Activated CD4-positive, alpha-beta T cell treated with anti-CD3 and anti-CD28 coated beads for 36 hours (primary cell): ENCODE measurements at places on chromosomes 16 and 17. TPM values are rescaled to one million over a fixed set of nuclear protein-coding genes. Genes with fewer than 3 reads are reported as not detected.
A peak's percentile ranks its signal among the peaks of the same experiment; 100 is the strongest.

DNA sequence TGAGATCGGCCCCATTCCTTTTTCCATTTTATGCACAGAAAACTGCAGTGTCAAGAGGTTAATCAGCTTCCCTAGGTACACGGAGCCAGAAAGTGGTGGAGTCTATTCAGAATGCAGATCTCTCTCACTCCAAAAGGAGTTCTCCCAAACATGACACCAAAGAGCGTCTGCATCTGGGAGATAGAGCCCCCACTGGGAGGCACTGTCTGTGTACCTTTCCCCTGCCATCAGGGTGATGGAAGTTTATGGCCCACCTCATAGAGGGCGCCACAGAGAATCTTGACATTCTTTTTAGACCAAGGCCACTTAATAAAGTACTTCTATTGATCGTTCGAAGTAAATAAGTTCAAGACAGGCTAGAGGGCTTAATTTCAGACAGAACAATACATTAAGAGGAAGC lies 493.7 kb upstream of the ERCC4 start:
- H3K4me3 ChIP-seq = no peak overlapping the region
- no peaks in the 10 kb centered on the region for H3K4me1 ChIP-seq
- DNase-seq = peak; percentile 8
- no peaks in the 10 kb centered on the region for H3K36me3 ChIP-seq
- H3K27me3 ChIP-seq = no peaks in the 10 kb centered on the region
- no peak overlapping the region for H3K27ac ChIP-seq

DNA sequence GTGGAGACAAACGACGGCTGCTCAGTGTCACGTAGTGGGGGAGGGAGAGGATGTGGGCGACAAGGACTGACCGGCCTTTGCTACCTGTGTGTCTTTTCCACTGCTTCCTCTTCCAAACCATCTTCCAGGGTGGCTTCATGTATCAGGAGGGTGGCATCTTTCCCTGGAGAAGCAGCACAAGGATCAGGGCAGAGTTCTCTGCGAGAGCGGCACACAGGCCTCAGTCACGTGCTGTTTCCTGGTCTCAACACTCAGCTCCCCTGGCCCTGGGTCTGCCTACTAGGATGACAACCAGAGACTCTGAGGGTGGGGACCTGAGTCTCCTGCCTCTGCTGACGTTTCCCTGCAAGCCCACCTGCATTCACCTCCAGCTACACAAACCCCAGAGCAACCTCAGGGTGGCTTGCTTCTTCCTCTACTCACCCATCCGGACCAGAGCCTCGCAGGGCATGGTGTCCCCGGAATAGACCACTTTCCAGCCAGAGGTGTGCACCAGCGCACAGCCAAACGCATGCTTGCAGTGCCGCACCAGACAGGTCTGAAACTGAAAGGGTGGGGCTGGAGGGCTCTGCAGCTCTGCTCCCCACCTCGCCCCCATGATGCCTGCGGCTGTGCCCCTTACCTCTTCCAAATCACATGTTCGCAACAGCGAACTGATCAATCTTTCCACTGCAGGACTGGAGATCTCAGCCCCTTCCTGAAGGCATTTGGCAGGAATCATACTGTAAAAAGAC lies 23.3 kb downstream of the ELAC2 start:
- no peak for DNase-seq
- H3K4me3 ChIP-seq = no peak overlapping the region
- no peaks in the 10 kb centered on the region for H3K4me1 ChIP-seq
- no peaks in the 10 kb centered on the region for H3K27me3 ChIP-seq
- peaks cover 62% of the 10 kb centered on the region for H3K36me3 ChIP-seq
- no peak overlapping the region for H3K27ac ChIP-seq

- H3K27ac ChIP-seq = no peak overlapping the region
- H3K4me1 ChIP-seq = no peaks in the 10 kb centered on the region
- no peaks in the 10 kb centered on the region for H3K27me3 ChIP-seq
- DNase-seq = no peak
Measured at GRCh38 chr17:19017804-19018599, 13.4 kb upstream of the FAM83G start.

GRCh38 chr17:9035249-9035648 lies 13.9 kb downstream of the NTN1 start:
- H3K27ac ChIP-seq = no peak overlapping the region
- peaks cover 4% of the 10 kb centered on the region for H3K27me3 ChIP-seq

- H3K4me1 ChIP-seq = peaks cover 22% of the 10 kb centered on the region
- no peaks in the 10 kb centered on the region for H3K27me3 ChIP-seq
- H3K4me3 ChIP-seq = no peak overlapping the region
- no peak overlapping the region for H3K27ac ChIP-seq
- no peak for DNase-seq
- peaks cover 50% of the 10 kb centered on the region for H3K36me3 ChIP-seq
Measured at GRCh38 chr17:82195675-82196672, 16.7 kb downstream of the CCDC57 start.

The FADS6 gene
- not detected for total RNA-seq

The WNT9B gene
- total RNA-seq = not detected

The TMED6 gene
- 1.2 TPM for total RNA-seq

GRCh38 chr16:11980136-11980844 lies 3.8 kb downstream of the SNX29 start:
- H3K27ac ChIP-seq = no peak overlapping the region
- no peaks in the 10 kb centered on the region for H3K27me3 ChIP-seq
- no peak overlapping the region for H3K4me3 ChIP-seq
- peaks cover 38% of the 10 kb centered on the region for H3K4me1 ChIP-seq
- no peak for DNase-seq

- no peaks in the 10 kb centered on the region for H3K4me1 ChIP-seq
- no peak for DNase-seq
Measured at GRCh38 chr17:57679906-57680695, 65.0 kb downstream of the CCDC182 start.

The DPEP3 gene
- not detected for total RNA-seq

DNA sequence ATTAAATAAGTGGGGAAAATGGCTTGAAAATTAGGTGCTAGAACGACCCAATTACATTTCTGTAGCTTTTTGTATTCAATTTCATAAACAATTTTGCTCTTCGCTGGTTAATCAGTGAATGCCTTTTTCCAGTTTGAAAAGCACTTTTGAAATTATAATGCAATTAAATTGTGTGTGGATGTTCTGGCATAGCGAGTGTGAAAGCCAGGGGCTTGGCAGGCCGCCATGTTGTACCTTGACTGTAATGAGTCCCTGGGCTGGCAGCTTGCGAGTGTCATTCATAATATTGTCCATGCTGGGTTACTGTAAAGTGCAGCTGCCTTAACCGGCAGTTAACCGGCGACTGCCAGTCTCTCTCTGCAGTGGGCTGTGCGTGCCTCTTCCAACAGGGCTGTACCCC lies 177.8 kb downstream of the CCDC182 start:
- no peaks in the 10 kb centered on the region for H3K4me1 ChIP-seq
- no peak overlapping the region for H3K4me3 ChIP-seq
- DNase-seq = no peak
- H3K27ac ChIP-seq = no peak overlapping the region
- no peaks in the 10 kb centered on the region for H3K27me3 ChIP-seq
- peaks cover 2% of the 10 kb centered on the region for H3K36me3 ChIP-seq

DNA sequence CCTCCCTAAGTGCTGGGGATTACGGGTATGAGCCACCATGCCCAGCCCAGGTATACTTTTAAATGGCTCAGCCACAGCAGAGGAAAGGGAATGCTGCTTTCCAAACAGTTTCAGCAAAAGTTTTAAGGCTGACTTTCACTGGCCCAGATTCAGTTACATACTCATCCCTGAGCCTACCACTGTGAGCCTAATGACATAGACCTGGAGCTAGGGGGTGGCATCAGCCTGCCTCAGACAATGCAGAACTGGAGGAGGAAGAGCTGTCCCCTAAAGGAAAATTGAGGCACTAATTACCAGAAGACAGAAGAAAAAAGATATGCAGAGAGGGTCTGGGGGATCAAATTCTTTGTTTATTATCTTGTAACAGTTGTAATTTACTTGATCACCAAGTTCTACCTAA lies 43.9 kb downstream of the HS3ST4 start:
- peaks cover 10% of the 10 kb centered on the region for H3K27me3 ChIP-seq
- H3K36me3 ChIP-seq = no peaks in the 10 kb centered on the region
- H3K27ac ChIP-seq = no peak overlapping the region
- no peaks in the 10 kb centered on the region for H3K4me1 ChIP-seq

The CRISPLD2 gene
- 0.05 TPM for total RNA-seq

The CPNE7 gene
- 17.3 TPM for total RNA-seq

The OR1F1 gene
- not detected for total RNA-seq

The COX11 gene
- 42.6 TPM for total RNA-seq

The AHSP gene
- total RNA-seq = not detected

DNA sequence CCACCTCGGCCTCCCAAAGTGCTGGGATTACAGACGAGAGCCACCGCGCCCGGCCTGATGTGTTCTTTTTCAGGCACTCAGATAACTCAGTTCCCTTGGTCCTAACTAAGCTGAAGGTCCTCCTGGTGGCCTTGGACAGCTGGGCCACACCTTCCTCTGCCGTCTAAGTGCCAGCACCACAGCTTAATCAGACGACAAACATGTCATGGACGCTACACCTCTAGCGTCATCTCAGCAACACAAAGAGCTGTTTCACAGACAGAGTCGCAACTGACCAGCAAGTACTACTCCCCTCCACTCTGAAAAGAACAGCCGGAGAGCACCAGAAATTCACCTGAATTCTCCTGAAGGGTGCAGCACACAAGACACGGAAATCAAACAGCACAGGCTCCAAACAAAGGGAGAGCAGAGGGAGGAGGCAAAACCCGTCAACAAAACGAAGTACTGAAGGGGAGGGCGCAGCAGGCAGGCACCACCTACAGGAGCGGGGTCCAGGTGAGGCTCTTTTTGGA lies 4.4 kb downstream of the TRAP1 start:
- DNase-seq = no peak
- no peaks in the 10 kb centered on the region for H3K27me3 ChIP-seq
- H3K4me3 ChIP-seq = no peak overlapping the region
- H3K4me1 ChIP-seq = peaks cover 46% of the 10 kb centered on the region

GRCh38 chr17:9446528-9446927 lies 129.1 kb downstream of the STX8 start:
- DNase-seq = no peak
- no peak overlapping the region for H3K27ac ChIP-seq
- peaks cover 4% of the 10 kb centered on the region for H3K36me3 ChIP-seq
- H3K27me3 ChIP-seq = no peaks in the 10 kb centered on the region

- DNase-seq = no peak
- H3K27ac ChIP-seq = no peak overlapping the region
- peaks cover 6% of the 10 kb centered on the region for H3K4me1 ChIP-seq
- no peak overlapping the region for H3K4me3 ChIP-seq
- no peaks in the 10 kb centered on the region for H3K36me3 ChIP-seq
Measured at GRCh38 chr16:74770831-74771526, 3.6 kb downstream of the FA2H start.

- H3K36me3 ChIP-seq = peaks cover 87% of the 10 kb centered on the region
- DNase-seq = no peak
- H3K4me3 ChIP-seq = peak overlapping the region; percentile 99
Measured at GRCh38 chr17:4942760-4943508, 2.9 kb downstream of the RNF167 start.

- peak overlapping the region; percentile 96 for H3K27ac ChIP-seq
- peaks cover 62% of the 10 kb centered on the region for H3K36me3 ChIP-seq
- peaks cover 83% of the 10 kb centered on the region for H3K4me1 ChIP-seq
- DNase-seq = peak; percentile 79
- H3K4me3 ChIP-seq = peak overlapping the region; percentile 0
Measured at GRCh38 chr16:68289621-68290329, 21.0 kb downstream of the SLC7A6OS start.

GRCh38 chr17:9971991-9972390 lies 66.9 kb upstream of the RCVRN start:
- H3K4me1 ChIP-seq = no peaks in the 10 kb centered on the region
- no peak for DNase-seq
- no peak overlapping the region for H3K27ac ChIP-seq

DNA sequence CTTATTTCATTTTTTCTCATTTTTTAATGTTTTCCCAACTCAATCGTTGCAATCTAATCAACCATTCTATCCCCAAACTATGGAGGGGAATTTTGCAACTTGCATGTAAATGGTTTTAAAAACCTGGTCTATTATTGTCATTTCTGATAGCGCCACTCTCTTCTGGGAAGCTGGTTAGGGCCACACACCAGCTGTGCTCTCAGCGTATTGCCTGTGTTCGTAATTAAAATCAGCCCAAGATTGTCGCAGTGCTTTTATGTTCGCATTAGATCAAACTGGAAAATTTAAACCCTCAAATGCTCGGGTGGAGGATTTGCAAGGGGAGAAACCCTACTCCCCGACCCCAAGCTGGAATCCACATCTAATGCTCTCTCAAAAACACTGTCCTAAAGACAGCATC lies 123.5 kb upstream of the CACNG5 start:
- H3K36me3 ChIP-seq = peaks cover 29% of the 10 kb centered on the region
- DNase-seq = no peak
- no peak overlapping the region for H3K4me3 ChIP-seq
- peak overlapping the region; percentile 23 for H3K27ac ChIP-seq
- no peaks in the 10 kb centered on the region for H3K27me3 ChIP-seq
- H3K4me1 ChIP-seq = peaks cover 47% of the 10 kb centered on the region

DNA sequence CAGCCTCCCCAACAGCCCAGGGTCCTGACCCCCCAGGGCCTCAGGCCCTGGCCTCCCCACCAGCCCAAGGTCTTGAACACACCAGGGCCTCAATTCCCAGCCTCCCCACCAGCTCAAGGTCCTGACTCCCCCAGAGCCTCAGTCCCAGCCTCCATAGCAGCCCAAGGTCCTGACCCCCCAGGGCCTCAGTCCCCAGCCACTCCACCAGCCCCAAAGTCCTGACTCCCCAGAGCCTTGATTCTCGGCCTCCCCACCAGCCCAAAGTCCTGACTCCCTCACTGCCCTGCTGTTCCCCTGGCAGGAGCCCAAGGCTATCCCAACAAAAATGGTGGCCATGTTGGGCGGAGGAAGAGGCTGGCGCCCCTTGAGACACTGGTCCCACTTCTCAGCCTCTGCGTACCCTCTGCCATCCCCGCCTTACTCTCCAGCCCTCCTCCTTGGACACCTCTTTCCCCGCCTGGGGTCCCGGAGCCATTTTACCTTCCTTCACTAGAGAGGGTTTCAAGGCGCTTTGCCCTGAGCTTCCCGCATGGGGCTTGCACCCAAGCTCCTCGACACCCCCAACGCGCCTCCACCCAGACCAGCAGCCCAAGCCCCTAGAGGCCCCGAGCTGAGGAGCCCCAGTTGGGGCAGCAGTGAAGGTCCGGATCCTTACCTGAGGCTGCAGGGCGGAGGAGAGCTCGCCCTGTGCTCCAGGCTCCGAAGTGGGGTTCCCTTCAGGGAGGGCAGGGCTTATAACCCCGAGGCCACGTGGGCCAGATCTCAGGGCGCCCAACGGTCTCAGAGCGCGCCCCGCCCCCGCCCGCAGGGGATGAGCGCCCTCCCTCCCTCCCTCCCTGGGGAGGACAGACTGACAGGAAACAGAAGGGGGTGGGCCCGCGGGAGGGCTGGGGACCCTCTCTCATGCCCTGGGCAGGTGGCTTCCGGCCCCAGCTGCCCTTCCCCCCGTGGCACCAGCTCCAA lies 3.5 kb upstream of the TSPOAP1 start:
- H3K27me3 ChIP-seq = peaks cover 2% of the 10 kb centered on the region
- H3K4me1 ChIP-seq = peaks cover 36% of the 10 kb centered on the region
- peak; percentile 97 for DNase-seq
- H3K4me3 ChIP-seq = peak overlapping the region; percentile 100

- peak overlapping the region; percentile 92 for H3K27ac ChIP-seq
- peaks cover 49% of the 10 kb centered on the region for H3K4me1 ChIP-seq
- DNase-seq = no peak
- H3K27me3 ChIP-seq = no peaks in the 10 kb centered on the region
- H3K36me3 ChIP-seq = peaks cover 9% of the 10 kb centered on the region
- peak overlapping the region; percentile 91 for H3K4me3 ChIP-seq
Measured at GRCh38 chr17:18039535-18040260, 490 bp downstream of the GID4 start.
